ENCODE measurements at places on chromosomes 12 and 14. TPM values are rescaled to one million over a fixed set of nuclear protein-coding genes. Genes with fewer than 3 reads are reported as not detected.

GRCh38 chr14:96256407-96256806, 397 bp downstream of the BDKRB1 start:
- H3K4me3 ChIP-seq: no peak overlapping the region
- no peak overlapping the region for H3K27ac ChIP-seq
- no peak for DNase-seq
- peaks cover 15% of the 10 kb centered on the region for H3K27me3 ChIP-seq
- H3K36me3 ChIP-seq: no peaks in the 10 kb centered on the region
- no peaks in the 10 kb centered on the region for H3K4me1 ChIP-seq

DNA sequence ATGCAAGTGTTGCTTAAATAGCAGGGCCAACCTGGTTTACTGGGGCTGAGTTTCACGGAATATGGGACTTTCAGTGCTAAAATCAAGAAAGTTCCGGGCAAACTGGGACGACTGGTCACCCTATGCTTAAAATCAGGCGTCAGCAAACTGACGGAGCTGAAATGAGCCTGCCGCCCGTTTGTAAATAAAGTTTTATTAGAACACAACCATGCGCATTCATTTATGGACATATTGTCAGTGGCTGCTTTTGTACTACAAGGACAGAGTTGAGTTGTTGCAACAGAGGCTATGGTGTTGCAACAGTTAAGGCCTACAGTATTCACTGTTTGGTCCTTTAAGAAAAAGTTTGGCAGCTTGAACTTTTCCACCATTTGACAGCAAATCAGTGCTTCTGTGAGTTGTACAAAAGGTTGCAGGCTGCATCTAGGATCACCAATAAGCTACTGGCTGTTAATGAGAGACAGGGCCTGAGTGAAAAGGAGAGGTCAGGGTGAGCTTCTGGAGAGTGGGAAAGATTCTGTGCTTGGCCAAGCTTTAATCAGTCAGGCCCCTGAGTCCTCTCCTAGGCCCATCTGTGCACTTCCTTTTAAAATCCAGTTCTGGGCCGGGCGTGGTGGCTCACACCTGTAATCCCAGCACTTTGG, 13.3 kb downstream of the SELPLG start:
- H3K27me3 ChIP-seq: no peaks in the 10 kb centered on the region
- peak overlapping the region; percentile 61 for H3K27ac ChIP-seq
- H3K4me3 ChIP-seq: no peak overlapping the region
- peaks cover 46% of the 10 kb centered on the region for H3K36me3 ChIP-seq

GRCh38 chr12:40614923-40615322, 77.3 kb upstream of the CNTN1 start:
- no peaks in the 10 kb centered on the region for H3K4me1 ChIP-seq
- no peaks in the 10 kb centered on the region for H3K27me3 ChIP-seq
- no peak overlapping the region for H3K27ac ChIP-seq
- H3K36me3 ChIP-seq: no peaks in the 10 kb centered on the region

- H3K27ac ChIP-seq: no peak overlapping the region
- no peaks in the 10 kb centered on the region for H3K36me3 ChIP-seq
- H3K27me3 ChIP-seq: peaks cover 3% of the 10 kb centered on the region
- H3K4me3 ChIP-seq: no peak overlapping the region
- no peak for DNase-seq
- H3K4me1 ChIP-seq: no peaks in the 10 kb centered on the region
Observed at GRCh38 chr12:54725233-54725843, 77.2 kb upstream of the DCD start.

GRCh38 chr14:51650716-51651387, 858 bp upstream of the FRMD6 start:
- no peaks in the 10 kb centered on the region for H3K36me3 ChIP-seq
- H3K4me1 ChIP-seq: peaks cover 19% of the 10 kb centered on the region
- H3K27ac ChIP-seq: peak overlapping the region; percentile 55
- DNase-seq: peak; percentile 21
- peaks cover 9% of the 10 kb centered on the region for H3K27me3 ChIP-seq

GRCh38 chr12:108394196-108394595, 55.1 kb upstream of the CMKLR1 start:
- DNase-seq: no peak
- no peak overlapping the region for H3K4me3 ChIP-seq
- no peaks in the 10 kb centered on the region for H3K4me1 ChIP-seq
- no peak overlapping the region for H3K27ac ChIP-seq
- H3K27me3 ChIP-seq: peaks cover 9% of the 10 kb centered on the region

DNA sequence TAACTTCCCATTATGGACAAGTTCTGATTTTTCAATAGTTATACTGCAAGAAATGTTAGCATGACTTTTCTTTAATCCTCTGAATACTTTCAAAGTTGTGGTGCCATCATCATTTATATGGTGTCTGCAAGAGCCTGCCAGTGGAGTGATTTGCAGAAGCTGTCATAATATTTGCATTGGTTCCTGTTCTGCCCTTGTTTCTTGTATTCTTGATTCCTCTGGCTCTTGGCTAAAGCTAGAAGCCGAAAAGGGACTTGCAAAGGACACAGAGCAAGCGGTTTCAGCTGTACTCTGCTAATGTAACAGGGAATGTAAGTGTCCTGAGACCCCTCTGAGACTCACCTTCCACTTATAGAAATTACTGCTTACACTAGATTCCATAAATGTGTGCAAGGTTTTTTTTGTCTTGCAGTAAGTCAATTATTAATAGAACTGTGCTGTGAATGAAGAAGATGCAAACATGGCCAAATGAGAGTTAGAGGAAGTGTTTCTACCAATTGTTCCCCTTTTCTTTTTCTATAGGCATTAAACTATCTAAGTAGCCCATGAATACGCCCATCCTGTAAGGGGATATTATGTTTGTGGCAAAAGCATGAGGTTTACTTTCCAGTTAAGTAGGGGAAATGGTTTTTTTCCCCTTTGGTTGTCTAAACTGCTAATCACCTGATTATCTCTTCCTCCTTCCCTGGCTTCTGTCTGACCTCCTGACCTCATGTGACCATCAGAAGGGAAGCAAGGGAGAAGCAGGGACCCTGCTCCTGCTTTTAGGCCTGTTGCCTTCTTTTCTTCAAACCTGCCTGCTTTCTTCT, 5.3 kb downstream of the DYRK4 start:
- DNase-seq: no peak
- H3K4me1 ChIP-seq: peaks cover under 1% of the 10 kb centered on the region
- H3K36me3 ChIP-seq: no peaks in the 10 kb centered on the region
- peaks cover 18% of the 10 kb centered on the region for H3K27me3 ChIP-seq

DNA sequence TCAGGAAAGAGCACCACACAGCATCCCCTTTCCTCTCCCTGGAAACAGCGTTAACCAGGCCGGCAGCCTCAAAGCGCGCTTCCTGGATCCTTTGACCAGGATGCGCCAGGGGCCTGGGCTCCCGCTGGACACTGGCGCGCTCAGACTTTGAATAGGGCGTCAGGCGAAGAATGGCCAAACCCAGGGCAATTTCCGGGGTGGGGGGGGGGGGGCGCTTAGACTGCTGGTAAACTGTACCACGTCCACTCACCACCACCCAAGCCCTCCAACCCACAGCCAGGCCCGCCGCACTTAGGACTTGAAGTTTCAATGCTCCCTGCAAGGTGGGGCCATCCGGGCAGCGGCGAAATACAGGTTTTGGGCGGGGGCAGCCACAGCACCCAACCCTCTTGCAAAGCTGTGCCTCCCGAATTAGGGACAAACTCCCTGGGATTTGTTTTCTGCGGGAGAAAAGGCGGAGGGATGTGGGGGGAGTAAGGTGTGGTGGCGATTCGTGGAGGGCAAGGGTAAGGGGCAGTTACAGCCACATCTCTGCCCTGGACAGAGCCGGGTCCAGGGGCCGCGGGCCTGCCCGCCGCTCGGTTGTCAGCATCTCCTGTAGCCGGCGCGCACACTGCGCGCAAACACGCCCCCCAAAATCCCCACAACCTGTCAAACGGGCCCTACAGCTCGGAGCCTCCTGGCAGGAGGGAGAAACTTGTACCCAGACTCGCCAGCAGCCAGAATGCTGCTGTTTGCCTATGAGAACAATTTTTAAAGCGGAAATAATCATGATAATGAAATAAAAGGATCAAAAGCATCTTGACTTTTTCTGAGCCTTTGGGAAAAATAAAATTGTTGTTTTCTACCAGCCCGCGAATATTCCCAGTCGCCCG, 958 bp downstream of the RTN1 start:
- no peak overlapping the region for H3K4me3 ChIP-seq
- no peaks in the 10 kb centered on the region for H3K36me3 ChIP-seq

GRCh38 chr12:57609781-57610553, 1.3 kb upstream of the ARHGEF25 start:
- H3K4me1 ChIP-seq: peaks cover 12% of the 10 kb centered on the region
- no peak overlapping the region for H3K27ac ChIP-seq
- H3K36me3 ChIP-seq: no peaks in the 10 kb centered on the region
- peaks cover 13% of the 10 kb centered on the region for H3K27me3 ChIP-seq
- peak overlapping the region; percentile 55 for H3K4me3 ChIP-seq

DNA sequence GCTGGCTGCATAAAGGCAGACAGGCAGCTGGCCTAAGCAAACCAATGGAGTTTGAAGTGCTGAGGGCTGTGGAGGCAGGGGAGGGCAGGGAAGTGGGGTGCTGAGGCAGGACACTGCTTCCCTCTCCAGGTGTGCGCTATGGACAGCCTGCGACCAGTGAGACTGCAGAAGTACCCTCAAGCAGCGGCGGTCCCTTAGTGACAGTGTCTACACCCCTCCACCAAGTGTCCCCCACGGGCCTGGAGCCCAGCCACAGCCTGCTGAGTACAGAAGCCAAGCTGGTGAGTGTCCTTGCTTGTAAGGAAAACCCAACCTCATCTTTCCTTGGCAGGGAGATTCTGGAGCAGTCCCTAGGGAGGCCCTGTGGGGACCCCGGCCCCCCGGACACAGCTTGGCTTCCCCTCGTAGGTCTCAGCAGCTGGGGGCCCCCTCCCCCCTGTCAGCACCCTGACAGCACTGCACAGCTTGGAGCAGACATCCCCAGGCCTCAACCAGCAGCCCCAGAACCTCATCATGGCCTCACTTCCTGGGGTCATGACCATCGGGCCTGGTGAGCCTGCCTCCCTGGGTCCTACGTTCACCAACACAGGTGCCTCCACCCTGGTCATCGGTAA, 17.9 kb downstream of the HNF1A start:
- peaks cover 2% of the 10 kb centered on the region for H3K36me3 ChIP-seq
- no peaks in the 10 kb centered on the region for H3K4me1 ChIP-seq
- no peak overlapping the region for H3K27ac ChIP-seq

DNA sequence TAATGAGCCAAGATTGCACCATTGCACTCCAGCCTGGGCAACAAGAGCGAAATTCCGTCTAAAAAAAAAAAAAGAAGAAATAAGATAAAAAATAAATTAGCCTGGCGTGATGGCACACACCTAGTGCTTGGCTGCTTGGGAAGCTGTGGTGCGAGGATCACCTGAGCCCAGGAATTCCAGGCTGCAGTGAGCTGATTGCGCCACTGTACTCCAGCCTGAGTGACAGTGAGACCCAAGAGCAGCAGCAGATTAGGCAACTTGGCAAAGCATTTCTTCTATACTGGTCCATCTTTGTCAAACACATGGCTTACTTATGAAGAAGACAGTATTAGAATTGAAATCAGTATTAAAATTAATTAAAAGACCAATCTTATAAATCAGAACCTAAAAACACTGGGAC, 6.3 kb downstream of the GON7 start:
- no peak overlapping the region for H3K4me3 ChIP-seq
- H3K27ac ChIP-seq: no peak overlapping the region
- H3K27me3 ChIP-seq: no peaks in the 10 kb centered on the region
- H3K4me1 ChIP-seq: peaks cover 15% of the 10 kb centered on the region

DNA sequence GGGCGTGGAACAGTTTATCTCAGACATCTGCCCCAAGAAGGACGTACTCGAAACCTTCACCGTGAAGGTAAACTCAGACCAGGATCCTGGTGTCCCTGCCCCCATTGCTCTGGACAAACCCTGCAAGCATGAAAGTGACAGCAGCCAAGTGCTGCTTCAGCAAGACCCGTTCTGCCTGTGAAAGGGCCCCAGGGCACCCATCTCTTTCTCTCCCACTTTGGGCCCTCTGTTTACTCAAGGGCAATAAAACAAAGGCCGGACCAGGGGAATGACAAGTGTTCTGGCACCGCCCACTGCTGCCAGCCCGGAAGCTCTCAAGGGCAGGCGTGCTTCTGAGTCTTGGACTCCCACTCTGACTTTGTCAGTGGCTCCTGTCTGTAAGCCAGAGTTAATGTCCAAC, 35.3 kb downstream of the CD9 start:
- H3K36me3 ChIP-seq: no peaks in the 10 kb centered on the region
- no peak for DNase-seq
- H3K27me3 ChIP-seq: no peaks in the 10 kb centered on the region
- H3K4me1 ChIP-seq: peaks cover 19% of the 10 kb centered on the region
- no peak overlapping the region for H3K4me3 ChIP-seq

DNA sequence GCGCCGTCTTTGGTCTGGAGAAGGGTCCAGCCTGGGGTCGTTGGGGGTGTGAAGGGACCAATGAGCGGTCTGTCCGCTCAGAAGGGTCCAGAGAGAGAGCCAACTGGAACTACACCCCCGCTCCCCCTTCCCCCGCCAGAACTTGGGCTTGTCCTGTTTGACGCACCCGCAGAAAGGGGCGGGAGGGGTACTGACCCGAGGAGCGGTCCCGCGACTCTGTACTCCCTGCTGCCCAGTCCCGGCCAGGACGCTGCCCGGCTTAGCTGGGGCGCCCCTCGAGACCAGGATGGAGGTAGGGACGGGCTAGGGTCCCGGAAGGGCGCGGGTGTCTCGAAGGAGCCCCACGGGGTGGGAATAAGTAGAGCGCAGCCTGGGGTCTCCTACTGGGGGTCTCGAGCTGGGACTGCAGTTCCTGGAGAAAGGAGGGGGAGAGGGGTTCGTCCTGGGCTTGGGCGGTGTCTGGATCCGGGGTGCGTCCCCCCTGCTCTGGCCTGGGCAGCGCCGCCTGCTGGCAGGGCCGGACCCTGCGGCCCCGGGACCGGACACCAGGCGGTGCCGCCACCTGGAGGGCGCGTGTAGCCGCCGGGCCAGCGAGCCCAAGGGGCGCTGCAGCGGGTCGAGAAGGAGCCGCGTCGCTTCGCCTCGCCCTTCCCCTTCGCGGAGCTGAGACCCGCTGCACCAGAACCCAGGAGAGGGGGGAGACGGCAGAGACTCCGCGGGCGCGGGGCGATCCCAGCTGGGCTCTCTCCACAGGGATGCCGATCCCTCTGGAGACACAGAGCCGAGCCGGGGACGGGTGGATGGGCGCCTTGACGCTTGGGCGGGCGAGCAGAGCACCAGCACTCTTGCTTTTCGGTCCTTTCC, 3.8 kb upstream of the CACNB3 start:
- H3K27me3 ChIP-seq: peaks cover 12% of the 10 kb centered on the region
- DNase-seq: peak; percentile 90
- H3K4me1 ChIP-seq: peaks cover 23% of the 10 kb centered on the region
- no peak overlapping the region for H3K27ac ChIP-seq

- no peak within 1 kb of the TSS for H3K27ac ChIP-seq
- peaks cover 68% of the 10 kb centered on the region for H3K27me3 ChIP-seq
- H3K36me3 ChIP-seq: no peaks in the 10 kb centered on the region
- peaks cover 16% of the 10 kb centered on the region for H3K4me1 ChIP-seq
- DNase-seq: peak; percentile 47
Observed at GRCh38 chr14:60723907-60724618, at the start of gene SIX4. Gene SIX4 (minus strand): TSS chr14:60724351. CDS start chr14:60724074, 277 bp downstream.

Gene ZDHHC22
- not detected for total RNA-seq

Gene VRTN
- not detected for total RNA-seq

Gene RBP5
- not detected for total RNA-seq

Gene HHIPL1
- total RNA-seq: not detected

Gene GPRC5A
- total RNA-seq: 0.14 TPM

Gene GLT1D1
- 0.53 TPM for total RNA-seq

Data from activated CD4-positive, alpha-beta T cell treated with anti-CD3 and anti-CD28 coated beads for 36 hours (primary cell).